ENCODE measurements at places on chromosomes 5 and 9.

- no peak for DNase-seq
Measured at GRCh38 chr5:151899399-151899798, 25.3 kb downstream of the GLRA1 start.

DNA sequence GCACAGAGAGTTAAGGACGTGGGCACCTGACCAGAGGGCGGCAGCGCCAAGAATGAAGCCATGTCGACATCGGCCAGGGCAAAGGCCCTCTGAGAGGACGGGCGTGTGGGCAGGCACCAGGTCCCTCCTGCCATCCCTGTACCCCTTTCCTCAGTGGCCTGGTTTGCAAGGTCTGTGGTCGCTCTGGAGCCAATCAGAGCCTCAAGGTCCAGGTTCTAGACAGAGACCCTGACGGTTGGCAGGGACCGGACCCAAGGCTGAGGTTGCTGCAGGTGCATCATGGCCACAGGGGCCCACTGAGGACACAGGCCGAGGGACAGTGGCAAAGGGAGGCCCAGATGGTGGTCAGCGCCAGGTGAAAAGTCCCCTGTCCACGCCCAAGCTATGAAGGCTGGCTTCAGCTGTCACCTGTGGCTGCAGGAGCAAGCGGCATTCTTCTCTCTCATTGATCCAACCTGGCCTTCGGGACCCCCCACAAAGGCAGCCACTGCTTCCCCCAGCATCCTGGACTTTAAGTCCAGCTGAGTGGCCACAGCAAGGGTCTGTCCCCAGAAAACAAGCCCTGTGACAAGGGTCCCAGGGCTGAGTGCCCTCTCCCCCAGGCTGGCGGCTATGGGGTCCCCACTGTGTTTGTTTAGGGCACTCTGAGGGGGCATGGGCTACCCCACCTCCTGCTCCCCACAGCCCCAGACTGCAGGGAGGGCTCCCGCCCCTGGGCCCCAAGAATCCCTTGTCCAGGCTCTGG is 48.9 kb downstream of the VAV2 start:
- no peak for DNase-seq

- DNase-seq, result no peak
Measured at GRCh38 chr5:75558221-75558620, 46.5 kb downstream of the POLK start.

- DNase-seq, result no peak
Measured at GRCh38 chr9:97895695-97896332, 26.5 kb downstream of the TRMO start.

DNA sequence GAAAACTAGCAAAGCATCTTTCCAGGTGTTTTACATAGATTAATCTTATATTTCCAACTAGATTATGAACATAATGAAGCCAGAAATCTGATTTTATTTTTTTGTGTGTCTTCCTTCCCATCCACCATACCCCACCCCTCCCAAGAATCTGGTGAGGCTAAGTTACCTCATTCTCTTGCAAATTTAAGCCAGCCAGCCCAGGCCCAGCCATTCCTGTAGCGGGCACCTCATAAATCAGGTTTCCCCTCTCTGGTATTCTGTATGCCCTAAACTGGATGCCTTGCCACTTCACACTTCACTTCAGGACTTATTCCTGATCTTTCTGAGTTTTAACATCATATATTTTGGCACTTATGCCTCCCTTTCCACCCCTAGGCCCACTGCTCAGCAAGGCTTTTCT is 21.8 kb downstream of the C9 start:
- no peak for DNase-seq

DNA sequence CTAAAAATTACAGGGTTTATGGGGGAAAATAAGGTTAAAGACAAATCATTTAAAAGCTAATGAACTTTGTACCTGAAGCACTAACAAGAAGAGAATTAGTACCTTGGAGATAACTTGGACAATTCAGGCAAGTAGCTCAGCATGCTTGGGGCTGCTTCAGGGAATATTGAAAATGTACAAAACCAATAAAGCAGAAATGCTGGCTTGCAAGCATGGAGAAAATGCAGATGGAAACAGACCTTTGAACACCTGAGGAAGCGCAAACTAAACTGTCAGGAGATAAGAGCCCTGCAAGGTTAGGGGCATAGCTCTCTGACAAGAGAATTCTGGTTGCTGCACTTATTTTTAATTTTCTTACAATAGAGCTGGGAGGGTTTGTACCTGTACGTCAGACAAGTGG is 42.6 kb upstream of the C5orf47 start:
- no peak for DNase-seq

DNA sequence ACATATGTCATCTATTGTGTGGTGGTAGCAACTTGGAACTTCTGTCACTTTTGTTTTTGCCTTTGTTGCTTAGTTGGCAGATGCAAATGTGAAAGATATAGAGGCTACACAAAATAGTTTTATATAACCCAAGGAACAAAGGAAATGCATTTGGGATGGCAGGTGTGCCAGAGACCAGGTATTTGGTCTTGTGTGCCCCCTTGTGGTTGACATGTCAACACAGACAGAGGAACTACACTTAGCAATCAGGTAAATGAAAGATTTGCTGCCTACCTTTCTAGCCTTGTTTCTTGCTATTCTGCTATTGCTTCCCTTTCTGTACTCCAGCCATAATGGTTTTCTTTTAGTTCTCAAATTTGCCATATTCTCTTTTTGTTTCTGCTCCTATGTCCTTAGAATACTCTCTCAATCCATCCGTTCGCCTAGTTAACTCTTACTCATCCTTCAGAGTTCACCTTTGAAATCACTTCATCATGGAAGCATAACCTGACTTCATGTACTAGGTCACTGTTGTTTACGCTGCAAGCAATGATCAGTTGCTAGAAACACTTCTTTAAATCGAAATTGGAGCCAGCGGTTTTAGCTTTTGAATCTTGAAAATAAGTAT is 119.5 kb downstream of the TRPM3 start:
- DNase-seq, result no peak

- DNase-seq, result no peak
Measured at GRCh38 chr9:127086771-127087170, 35.7 kb downstream of the ANGPTL2 start.

DNA sequence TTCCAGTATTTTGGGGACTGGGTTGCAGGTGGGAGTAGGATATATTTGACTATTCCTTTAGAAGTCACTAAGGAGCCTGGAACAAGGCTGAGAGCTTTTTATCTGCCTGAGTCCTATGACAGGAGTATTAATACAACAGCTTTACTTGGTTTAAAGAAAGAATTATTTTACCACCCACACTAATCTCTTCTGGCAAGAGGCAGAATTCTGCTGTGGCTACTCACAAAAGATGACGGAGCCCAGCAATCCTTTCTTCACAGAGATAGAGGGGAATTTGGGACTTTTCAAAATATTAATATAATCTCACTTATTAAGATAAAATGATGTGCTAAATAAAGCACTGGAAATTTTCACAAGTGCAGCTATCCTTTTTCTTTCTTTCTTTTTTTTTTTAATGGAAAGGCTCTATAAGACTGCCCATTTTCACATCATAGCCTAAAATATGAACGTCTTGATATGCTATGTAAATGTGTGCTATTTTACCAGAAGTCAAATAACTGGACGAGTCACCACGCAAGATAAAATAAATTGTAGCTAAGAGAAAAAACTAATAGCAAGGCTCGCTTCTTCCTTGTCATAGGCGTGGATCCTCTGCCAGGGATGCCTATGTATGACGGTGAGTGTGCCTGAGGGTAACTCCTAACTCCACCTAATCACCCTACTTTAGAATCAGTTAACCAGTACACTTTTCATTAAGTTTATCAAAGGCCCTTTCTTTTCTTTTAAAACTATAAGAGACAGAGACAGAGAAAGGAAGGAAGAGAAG is 76.3 kb downstream of the ZNF608 start:
- no peak for DNase-seq

- no peak for DNase-seq
Measured at GRCh38 chr5:109451146-109451545, 41.4 kb upstream of the PJA2 start.

DNA sequence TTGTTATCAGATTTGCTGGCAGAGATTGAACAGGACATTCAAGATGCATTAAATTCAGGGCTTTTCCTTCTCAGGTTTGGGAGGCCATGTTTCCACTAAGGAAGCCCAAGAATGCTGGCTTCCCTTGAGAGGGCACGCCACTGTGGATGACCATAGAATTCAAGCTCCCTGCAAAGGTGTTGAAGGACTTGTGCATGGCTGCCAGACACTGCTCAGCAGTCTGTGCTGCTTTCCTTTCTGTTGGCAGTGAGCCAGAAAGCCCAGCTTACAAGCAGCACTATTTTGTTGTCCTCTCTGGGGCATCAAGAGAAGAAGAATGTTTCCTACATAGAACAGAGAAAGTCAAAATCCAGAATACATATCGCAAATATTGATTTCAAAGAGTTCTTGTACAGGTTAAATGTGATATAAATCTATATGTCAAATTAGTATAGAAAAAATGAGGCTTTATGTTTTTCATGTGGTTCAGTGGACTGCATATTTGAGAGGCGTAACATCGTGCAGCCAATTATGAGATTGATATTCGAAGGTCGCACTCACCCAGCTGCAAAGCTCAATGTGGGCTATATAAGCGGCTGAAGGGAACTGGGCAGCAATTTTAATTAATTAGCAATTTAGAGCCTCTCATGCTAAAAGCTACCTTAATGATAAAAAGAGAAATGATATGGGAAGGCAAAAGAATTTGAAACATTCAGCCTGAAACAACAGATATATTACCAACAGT is 103.1 kb upstream of the ISL1 start:
- no peak for DNase-seq

DNA sequence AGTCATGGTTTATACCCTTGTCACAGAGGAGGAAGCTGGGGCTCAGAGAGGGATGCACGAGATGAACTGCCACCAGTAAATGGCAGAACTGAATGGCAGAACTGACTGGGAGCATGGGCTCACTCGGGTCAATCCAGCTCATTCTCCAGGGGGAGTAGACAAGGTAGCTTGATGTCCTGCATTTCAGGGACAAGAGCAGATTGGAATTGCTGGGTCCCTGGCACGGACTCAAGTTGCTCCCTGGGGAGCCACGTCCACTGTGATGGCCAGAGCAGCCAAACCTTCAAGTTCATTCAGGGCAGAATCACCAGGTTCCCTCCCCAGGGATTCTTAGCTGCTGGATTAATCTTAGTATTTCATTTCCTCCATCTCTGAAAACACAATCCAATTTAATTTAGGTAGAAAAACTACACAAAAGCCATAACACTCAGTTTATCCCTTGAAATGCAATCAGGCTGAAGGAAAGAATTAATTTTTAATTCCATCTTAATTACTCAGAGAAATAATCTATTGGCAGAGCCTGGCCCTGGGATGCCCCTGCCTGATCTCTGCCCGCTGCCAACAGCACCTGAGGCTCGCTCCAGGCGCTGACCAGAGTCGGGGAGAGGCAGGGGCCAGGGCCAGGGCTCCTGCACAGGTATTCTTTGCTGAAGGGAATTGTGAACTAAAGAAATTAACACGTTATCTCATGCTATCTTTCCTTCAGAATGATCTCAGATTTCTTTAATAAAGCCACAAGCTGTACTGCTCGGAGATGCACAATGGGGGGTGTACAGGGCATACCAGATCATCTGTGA is 42.0 kb upstream of the UNC5A start:
- DNase-seq, result no peak

DNA sequence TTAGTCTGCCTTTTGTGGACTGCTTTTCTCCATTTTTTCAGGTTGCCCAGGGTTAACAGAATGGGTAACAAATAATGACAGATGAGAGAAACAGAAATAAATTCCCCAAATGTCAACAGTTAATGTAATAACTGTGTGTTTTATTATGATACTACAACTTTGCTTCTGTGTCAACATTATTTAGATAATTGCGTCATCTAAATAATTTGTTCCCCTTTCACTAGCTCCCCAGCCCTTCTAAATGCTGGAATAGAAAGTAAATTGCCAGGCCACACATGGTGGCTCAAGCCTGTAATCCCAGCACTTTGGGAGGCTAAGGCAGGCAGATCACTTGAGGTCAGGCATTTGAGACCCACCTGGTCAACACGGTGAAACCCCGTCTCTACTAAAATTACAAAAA is 53.5 kb downstream of the RNF38 start:
- DNase-seq, result no peak

- no peak for DNase-seq
Measured at GRCh38 chr5:78803353-78803752, 154.8 kb upstream of the LHFPL2 start.

- DNase-seq, result no peak
Measured at GRCh38 chr5:150738862-150739261, 20.0 kb downstream of the DCTN4 start.

GRCh38 chr9:132370592-132370991 is 15.8 kb upstream of the SETX start:
- DNase-seq, result no peak

DNA sequence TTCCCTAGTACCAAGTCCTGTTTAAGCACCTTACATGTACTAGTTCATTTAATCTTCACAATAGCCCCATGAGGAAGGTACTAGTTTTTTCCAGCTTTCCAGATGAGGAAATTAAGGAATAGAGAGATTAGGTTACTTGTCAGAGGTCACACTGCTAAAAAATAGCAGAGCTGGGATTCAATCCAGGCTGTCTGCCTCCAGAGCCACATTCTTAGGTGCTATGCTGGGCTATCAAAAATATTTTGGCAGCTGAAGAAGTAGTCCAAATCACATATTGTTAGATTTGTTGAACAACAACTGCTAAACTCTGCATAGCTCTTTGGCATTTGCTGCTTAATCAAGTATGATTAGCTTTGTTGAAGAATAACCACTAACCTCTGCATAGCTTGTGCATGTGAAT is 591.5 kb upstream of the KLF4 start:
- DNase-seq, result no peak

DNA sequence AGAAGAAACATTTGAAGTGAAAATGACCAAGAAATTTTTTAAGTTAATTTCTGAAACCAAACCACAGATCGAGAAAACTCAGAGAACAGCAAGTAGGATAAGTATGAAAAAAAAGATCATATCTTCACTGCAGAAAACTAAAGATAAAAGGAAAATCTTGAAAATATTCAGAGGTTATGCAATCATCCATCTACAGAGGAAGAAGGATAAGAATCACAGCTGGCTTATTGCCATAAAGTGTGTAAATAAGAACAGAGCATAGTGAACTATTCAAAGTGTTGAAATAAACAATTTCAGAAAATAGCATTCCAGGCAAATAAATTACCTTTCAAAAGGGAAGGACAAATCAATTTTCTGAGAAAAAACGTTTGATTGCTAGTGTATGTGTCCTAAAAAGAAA is 1191.7 kb upstream of the CDH6 start:
- no peak for DNase-seq

DNA sequence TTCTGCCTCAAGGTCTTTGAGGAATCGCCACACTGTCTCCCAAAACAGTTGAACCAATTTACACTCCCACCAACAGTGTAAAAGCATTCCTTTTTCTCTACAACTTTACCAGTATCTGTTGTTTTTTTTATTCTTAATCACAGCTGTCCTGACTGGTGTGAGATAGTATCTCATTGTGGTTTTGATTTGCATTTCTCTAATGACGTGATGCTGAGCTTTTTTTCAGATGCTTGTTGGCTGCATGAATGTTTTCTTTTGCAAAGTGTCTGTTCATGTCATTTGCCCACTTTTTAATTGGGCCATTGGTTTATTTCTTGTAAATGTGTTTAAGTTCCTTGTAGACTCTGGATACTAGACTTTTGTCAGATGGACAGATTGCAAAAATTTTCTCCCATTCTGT is 400.0 kb downstream of the DEPDC1B start:
- DNase-seq, result no peak

Data from NCI-H187 treated with DMSO at 0.1 percent for 48 hours (cell line).